ENCODE measurements at places on chromosomes 7 and 10.

- DNase-seq: no peak
Measured at GRCh38 chr7:133207687-133208086, 45.2 kb upstream of the EXOC4 start.

DNA sequence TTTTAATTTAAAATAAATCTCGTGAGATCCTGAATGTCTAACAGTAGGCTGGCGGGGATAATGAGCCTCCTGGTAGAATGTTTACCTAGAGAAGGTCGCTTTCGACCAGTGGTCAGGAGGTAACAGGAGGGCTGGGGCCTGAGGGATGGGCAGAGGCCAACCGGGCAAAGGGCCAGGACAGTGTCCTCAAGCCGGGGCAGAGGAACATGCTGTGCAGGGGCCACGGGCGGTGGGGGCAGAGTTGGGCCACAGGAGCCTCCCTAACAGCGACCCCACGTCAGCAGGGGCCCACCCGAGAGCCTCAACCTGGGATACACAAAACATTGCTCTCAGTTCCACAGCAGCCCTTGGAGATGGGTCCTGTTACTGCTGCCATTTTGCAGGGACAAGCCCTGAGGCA is 14.5 kb downstream of the CFAP46 start:
- no peak for DNase-seq

DNA sequence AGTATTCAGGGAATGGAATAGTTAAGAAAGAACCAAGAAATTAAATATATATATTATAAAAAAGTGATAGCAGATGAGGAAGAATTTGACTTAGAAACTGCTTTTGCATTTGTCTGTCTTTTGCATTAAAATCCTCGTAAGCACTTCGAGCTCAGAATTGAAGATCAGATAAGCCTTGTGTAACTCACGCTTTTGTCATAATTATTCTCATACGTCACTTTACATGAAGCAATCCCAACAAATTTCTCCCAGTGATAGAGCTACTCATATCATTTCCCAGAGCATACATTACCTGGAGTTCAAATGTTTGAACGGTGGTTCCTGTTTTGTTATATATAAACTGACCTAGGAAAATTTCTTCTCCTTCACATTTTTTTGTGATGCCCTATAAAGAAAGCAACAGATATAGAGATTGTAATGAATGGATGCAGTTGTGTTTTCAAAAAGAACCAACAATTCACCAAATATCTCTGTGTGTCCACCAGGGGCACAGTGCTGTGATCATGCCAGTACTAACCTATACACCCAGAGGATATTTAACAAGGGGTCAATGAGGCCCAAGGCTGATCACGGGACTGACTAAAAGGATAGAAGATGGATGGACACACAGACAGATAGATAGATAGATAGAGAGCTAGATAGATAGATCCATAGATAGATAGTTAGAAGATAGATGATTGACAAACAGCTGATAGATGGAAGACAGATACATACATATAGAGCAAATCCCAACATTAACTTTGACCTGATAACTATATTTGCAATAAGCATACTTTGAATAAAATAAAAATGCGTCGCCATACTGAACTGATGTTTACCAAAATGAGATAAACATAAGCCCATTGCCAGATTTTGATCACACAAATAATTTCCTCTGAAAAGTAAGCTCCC is 9.3 kb upstream of the HUS1 start:
- DNase-seq: no peak

- DNase-seq: no peak
Measured at GRCh38 chr7:69732203-69732602, 133.9 kb downstream of the AUTS2 start.

GRCh38 chr7:114081606-114082425 is 163.0 kb upstream of the PPP1R3A start:
- no peak for DNase-seq

DNA sequence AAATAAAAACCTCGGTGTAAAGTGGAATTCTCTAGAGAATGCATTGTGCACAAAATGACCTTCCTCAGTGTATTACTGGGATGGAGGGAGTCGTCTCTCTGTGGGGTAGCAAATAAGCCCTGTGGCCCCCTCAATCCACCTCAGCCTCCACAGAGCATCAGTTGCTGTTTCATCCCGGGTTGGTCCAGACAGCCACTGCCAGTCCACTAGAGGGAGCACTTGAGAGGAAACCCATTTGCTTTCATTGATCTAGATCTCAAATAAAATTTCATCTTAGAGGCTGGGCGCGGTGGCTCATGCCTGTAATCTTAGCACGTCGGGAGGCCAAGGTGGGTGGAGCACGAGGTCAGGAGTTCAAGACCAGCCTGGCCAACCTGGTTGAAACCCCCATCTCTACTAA is 1128.7 kb downstream of the CNTNAP2 start:
- no peak for DNase-seq

DNA sequence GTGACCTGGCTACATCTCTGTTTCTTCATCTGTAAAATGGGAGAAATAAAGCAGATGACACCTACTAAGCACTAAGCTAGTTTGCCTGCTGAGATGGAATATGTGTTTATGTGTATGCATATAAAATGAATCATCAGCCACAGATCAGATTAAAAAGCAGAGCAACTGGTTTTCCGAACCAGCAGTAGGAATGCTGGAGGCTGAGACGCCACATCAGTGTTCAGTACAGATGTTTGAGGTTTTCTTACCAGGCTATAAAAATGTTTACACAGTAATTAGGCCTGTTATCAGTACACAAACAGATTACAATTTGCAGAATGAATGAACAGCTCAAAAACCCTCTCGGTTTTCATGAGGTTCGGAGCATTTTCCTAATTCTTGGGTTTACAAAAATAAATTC is 85.8 kb downstream of the CALN1 start:
- DNase-seq: no peak

DNA sequence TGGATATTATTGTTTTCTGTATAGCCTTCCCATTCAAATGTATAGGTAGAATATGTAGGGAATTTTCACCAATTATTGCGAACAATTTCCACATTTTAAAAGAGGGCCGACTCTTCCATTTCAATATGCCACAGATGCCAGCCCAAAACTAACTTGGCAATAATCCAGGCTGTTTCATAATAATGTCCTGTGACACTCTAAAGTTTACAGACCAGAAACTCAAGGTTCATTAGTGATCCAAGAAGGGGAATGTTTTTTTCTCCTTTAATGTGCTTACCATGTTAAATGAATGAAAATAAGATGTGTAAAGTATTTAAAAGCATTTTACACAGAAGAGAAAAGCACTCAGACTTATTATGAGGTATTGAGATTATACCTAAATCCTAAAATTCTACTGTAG is 63.0 kb upstream of the FAM3C start:
- DNase-seq: no peak

DNA sequence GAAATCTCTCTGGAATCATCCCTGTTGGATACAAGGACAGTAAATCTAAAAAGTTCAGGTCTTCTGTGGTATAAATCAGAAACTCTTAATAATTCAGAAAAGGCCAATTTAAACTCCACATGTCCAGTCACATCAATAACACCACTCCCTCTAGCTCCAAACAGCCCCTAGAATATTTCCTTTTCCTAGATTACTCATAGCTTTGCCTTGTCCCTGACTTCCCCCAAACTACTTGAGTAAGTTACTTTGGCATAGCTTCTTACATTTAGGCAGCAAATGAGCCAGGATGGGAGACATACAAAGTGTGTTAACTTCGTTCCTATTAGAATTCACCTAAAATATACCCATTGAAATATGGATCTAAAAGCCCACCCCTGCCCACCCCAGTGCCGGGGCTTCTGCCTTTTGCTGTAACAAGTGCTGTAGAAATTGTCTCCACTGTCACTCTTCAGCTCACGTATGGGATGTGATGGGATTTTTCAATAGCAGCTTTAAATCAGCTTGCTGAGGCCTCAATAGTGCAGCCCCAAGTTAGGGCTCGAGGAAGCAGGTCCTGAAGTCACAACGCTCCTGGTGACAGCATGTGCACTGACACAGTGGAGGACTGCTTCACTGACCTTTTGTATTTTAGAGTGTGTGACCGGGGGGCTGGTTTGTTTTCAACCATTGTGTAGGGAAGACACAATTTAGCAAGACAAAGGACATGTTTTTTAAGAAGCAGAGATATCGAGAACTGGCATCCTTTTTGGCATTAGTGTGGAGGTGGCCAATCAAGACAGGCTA is 218.2 kb upstream of the KMT2E start:
- no peak for DNase-seq

- no peak for DNase-seq
Measured at GRCh38 chr7:19239951-19240350, 94.7 kb upstream of the FERD3L start.

- no peak for DNase-seq
Measured at GRCh38 chr7:107274506-107274905, 105.7 kb downstream of the HBP1 start.

DNA sequence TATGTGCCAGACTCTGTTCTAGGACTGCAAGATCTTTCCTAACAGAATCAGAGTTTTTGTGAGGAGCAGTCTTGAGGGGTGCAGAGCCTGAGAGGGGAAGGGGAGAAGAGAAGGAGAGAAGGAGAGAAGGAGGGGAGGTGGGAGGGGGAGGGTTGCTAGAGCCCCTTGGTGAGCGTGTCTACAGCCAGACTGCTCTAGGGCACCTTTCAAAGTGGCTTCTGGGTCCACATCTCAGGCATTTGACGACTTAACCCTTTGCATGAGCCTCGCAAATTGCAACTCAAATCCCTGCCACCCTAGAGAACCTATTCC is 31.1 kb upstream of the LEP start:
- DNase-seq: no peak

DNA sequence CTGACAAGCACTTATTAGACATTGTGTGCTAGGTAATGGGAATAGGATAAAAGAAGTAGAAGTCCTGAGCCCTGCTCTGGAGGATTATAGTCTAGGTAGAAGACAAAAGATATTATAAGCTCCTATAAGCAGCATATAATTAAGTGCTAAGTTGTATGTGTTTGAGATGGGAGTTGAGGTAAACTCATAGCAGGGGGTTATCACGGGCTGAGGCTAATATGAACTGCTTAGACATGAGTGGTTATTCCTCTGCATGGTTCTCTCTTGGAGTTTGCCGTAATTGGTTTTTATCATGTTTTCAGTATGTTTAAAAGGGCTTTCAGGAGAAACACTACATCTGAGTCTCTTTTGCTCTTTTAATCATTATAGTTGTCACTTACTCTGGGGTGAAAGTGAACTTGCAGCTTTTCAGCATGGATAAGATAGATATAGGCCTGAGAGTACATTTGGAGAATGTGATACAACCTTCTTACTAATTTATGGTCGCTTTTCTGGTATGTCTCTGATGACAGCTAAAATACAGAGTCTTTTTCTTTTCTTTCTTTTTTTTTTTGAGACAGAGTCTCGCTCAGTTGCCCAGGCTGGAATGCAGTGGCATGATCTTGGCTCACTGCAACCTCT is 39.0 kb downstream of the SMNDC1 start:
- no peak for DNase-seq

DNA sequence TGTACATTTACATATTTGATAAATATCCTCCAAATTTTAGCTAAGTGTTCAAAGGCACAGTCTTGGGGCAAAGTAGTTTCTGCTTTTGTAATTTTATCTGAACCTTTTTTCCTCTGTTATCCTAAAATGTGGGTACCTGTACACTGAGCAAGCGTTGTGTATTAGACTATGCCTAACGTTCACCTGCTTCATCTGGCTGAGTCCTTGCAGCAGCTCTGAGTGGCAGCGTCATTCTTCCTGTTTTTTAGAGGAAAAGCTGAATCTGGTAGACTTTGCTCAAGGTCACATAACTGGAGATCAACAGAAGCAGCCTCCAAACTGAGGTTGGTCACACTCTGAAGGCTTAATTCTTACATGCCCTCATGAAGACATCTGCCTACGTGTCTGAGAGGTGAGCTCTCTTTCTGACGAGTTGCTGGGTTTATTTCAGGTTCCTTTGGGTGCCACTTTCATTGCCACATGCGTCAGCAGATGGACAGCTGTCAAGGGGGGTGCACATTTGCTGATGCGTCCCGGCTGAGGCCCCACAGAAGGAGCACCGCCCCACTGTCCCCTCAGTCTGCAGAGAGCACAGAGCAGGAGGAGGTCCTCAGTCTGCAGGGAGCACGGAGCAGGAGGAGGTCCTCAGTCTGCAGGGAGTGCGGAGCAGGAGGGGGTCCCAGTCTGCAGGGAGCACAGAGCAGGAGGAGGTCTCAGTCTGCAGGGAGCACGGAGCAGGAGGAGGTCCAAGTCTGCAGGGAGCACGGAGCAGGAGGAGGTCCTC is 406.5 kb upstream of the SHH start:
- DNase-seq: no peak

DNA sequence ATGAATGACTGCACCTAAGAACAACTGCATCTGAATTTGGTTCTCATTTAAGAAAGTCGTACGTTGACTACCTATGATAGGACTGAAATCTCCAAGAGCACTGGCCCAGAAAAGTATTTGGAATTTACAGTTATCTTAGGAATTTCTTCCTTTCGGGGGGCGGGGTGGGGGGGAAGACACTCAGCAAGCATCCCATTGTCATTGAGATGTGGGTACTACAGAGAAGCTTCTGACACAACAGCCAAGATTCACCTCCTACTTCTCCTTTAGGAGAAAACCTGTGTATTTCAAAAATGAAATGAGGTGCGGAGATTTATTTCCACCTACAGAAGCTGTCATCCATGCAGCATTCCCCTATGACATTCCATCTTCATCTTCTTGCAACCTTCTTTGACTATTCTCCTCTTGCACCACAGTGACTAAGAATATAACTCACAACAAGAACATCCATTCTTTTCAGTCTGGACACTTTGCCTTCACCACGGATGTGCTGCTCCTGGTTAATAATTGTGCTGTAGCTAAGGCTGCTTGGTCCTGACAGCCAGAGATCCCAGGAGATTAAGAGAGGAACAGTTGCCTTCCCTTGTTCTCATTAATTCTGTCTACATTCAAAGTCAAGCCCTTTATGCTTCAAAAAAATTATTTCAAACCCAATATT is 98.4 kb upstream of the FRMD4A start:
- DNase-seq: no peak

DNA sequence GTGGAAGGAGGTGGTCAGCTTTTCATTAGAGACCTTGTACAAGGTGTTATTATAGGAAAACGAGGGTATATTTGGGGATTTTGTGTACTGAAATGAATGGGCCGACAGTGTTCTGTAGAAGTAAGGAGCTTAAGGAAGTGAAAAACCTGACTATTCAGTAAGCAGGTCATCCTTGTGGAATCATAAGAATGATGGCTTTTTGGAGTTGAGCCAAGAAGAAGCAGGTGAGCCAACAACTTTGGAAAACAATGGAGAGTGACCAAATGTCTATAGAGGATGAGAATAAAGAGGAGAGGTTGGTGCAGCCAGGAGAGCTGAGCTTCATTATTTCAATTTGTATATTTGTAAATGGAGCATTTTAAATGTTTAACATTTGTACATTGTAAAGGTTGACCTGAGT is 595.7 kb downstream of the CCSER2 start:
- no peak for DNase-seq

DNA sequence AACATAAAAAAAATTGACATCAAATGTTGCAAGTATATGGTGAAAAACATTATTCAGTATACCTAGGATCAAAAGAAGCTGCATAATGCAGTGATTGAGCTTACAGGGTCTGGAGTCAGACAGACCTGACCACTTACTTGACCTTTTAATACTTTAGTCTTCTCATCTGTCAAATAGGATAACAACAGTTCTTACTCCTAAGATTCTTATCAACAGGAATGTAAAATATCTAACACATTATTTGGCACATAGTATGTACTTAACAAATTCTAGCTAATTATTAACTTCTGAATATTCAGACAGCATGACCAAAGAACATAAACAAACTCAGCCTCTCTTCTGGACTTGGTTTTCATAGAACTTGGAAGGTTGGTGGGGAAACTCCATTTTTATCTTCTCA is 45.6 kb upstream of the PIP4K2A start:
- DNase-seq: no peak

All from effector CD4-positive, alpha-beta T cell (primary cell).